ENCODE measurements at places on chromosomes 6 and 20.

DNA sequence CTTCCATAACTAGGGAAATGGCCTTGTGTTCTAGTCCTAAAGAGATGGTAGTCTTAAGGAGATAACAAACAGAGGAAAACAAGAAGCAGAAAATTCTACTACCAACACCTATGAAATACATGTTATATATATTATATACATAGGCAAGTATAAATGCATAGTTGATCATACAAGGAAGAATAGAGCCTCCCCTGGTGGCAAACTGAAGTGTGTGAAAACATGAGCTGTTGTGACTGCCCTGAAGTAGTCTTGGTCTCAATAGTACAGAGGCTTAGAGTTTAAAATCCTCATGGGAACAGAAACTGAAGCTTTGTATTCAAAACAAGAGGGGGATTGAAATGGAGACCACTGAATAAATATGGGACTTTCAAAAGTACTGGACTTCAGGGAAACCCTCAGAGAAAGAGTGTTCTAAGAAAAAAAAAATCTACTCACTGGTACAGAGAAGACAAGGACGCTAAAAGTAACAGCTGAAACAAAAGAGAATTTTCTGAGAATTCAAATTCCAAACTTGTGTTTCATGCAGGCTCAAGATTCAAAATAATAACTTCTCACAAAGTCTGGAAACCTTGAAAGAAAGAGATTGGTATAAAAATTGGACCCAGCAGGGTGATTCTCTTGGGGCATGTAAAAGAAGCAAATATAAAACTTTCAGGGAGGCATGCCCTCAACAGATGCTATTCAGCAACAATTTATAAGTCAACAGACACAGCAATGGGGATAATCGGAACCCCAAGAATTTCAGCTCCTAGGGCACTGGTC, 59.7 kb upstream of the SAMD3 start:
- peak; percentile 35 for DNase-seq

GRCh38 chr20:17794400-17794799, 94.6 kb downstream of the BANF2 start:
- DNase-seq = no peak

- DNase-seq = peak; percentile 58
Measured at GRCh38 chr20:20452254-20452676, 84.4 kb downstream of the INSM1 start.

GRCh38 chr6:55524441-55524840, 54.6 kb downstream of the HMGCLL1 start:
- no peak for DNase-seq

DNA sequence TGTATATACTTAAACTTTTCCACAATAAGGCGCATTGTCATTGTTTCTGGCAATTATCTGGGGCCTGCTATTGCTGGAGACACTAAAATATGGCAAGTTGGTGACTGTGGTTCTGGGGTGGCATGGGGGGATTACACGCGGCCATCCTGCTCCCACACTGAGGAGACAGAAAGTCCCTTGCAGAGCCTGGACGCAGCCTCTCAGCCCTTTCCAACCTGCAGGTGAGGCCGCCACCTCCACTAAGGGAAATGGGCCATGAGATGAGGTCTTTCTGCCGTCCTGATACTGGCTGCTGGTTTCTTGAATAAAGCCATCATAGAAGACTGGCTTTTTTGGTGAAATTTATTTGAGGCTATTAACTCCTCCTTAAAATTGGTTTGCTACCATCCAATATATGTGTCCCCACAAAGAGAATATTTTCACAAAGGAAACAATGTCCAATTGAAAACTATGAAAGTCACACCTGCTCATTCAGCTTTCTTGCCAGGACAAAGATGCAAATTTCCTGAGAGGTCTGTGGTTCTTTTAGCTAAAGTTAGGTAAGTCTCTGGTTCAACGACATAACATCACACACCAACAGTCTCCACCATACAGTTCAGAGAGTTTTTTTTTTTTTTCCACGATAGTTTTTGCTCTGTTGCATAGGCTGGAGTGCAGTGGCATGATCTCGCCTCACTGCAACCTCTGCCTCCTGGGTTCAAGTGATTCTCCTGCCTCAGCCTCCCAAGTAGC, 13.0 kb downstream of the TXNDC5 start:
- DNase-seq = no peak

- DNase-seq = no peak
Measured at GRCh38 chr6:147881432-147881831, 372.9 kb downstream of the SAMD5 start.

DNA sequence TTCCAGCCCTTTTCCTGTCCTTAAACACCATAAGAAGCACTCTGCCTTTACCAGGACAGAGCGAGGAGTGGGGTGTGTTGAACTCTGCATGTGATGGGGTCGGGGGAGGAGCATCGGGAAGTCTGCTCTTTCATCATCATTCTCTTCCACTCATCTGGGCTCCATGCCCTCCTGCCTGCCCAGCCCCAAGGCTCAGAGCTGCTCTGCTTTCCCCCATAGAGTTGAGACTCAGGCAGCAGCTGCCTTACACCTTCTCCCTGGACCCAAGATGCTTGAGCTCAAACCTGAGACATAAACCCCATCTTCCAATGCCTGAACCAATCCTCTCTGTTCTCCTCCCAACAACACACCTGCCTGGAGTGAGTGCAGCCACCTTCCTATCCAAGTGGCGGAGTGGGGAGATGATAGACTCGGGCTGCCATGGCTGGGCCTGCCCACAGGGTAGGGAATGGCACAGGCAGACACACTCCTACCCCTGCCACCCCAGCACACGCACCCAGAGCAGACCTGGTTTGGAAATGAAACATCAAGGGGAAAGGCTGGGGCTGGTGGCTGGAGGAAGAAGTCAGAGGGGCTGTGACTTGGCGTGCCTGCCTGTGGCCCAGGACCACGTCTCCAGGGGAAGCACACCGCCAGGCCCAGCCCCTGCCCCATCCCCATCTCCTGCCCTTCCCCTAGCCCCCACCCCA, 28.4 kb downstream of the TFEB start:
- no peak for DNase-seq

- no peak for DNase-seq
Measured at GRCh38 chr20:9660236-9660868, 146.0 kb downstream of the LAMP5 start.

DNA sequence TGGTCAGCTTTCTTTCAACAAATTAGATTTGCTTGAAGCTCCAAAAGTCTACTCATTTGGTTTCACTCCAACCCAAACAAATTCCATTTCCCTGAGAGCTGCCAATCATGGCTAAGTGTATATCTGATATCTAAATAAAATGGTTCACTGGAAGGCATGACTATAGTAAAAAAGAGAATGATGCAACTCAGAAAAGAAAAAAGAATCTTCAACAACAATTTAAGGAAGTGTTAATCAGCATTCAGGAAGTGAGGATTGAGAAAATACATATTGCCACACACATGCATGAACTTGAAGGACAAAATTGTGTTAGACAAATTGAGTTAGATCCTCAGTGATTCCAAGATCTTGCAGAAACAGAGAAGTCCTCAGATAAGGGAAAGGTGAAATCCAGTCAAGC, 972.9 kb upstream of the FLRT3 start:
- DNase-seq = no peak

- DNase-seq = no peak
Measured at GRCh38 chr6:22421198-22421597, 124.4 kb upstream of the PRL start.

DNA sequence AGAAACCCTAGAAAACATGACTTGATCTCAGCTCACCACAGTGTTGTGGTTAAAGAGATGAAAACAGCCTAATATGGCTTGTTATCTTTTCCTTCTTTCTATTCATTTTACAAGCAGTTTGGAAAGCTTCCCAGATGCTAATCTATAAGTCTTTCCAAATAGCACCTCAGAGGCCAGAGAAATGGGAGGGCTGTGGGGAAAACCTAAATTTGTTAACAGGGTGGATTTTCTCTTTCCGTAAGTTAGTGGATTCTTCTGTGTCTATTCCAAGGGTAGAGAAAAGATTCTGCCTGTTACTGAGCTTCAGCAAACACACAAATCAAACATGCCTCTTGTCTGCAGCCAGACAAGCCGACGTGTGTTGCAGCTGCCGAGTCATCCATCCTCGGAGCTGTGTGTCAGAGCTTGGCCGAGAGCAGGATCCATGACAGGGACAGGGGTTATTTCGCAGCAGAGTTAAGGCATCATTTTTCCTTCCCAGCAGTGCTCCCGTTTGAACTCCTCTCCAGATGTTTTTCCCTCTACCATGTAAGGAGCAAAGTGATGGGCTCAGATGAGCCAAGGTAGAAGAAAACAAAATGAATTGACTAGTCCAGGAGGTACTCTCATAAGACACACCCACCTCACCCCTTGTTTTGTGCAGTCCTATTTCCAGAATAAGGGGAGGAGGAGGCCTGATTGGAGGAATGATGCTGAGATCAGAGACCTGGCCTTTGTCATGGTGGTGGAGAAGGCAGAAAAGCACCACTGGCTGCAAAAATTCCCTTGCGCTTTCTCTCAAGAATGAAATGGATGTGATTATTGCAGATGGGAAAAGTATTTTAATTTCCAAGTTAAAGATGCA, 560.0 kb downstream of the C6orf118 start:
- no peak for DNase-seq

GRCh38 chr6:47075741-47076421, 33.7 kb upstream of the ADGRF1 start:
- no peak for DNase-seq

Measured in CD4-positive, alpha-beta T cell treated with Interferon alpha-2 for 1 hour (primary cell).